ENCODE measurements at places on chromosomes 6 and 20. TPM values are rescaled to one million over a fixed set of nuclear protein-coding genes. Genes with fewer than 3 reads are reported as not detected.

The UBD gene
- total RNA-seq = not detected

The PROCR gene
- total RNA-seq = 3.2 TPM

The GMPR gene
- total RNA-seq = 7.8 TPM

The ZBTB12 gene
- total RNA-seq = 8.3 TPM

The CPNE5 gene
- not detected for total RNA-seq

The SMIM26 gene
- total RNA-seq = 55.7 TPM

The PREX1 gene
- 24.2 TPM for total RNA-seq

The OR2B6 gene
- not detected for total RNA-seq

The DYNLT2 gene
- 3.0 TPM for total RNA-seq

Data from osteocyte (in vitro differentiated cells).